Occipital lobe (tissue), 3 donors: ENCODE measurements at places on chromosomes 2 and 18. TPM values are rescaled to one million over a fixed set of nuclear protein-coding genes. Genes with fewer than 3 reads are reported as not detected.

ZNF804A gene
- total RNA-seq: 15.6 TPM

GTF2A1L gene
- 6.9 TPM for total RNA-seq

DNA sequence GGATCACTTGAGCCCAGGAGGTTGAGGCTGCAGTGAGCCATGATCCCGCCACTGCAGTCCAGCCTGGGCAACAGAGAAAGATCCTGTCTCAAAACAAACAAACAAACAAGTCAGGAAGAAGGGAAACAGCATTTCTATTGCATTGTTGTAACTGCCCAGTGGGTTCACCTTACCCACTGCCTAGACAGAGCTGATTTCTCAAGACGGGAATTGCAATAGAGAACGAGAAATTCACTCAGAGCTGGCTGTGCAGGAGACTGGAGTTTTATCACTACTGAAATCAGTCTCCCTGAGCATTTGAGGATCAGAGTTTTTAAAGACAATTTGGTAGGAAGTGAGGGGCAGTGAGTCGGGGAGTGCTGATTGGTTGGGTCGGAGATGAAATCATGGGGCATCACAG is 24.2 kb upstream of the RTTN start:
- no peak for DNase-seq

- no peak for DNase-seq
These were observed 74.4 kb downstream of the CAPN13 start for GRCh38 chr2:30732876-30733275.

- no peak for DNase-seq
These were observed 273.3 kb downstream of the PTPRM start for GRCh38 chr18:7840411-7840810.

DNA sequence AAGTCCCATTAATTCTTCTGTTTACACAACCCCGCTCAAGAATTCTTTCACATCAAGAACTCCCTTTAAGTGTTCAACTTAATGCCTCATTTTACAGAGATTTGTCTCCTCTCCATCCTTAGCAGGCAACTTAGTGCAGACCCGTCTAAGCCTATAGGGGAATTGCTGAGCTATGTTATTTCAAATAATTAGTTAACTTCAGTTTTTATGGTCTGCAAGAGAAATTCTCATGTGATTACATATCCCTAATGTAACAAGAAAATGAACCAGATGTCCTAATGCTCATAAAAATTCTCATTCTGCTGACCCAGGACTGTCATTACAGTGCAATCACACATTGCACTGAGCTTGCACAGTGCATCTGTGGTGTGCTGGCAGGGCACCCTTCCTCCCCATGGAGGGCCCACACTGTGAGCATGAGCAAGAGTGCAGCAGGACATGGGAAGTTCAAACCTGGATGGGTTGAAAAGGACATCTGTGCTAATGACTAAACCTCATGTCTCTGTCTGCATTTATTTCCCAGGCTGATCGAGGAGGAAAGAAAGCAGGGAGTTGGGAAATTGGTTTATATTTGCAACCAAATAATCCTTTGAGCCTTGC is 97.1 kb downstream of the COL5A2 start:
- no peak for DNase-seq

GRCh38 chr2:207474863-207475485 is 54.8 kb upstream of the CREB1 start:
- DNase-seq: no peak

GRCh38 chr2:101725515-101726192 is 28.1 kb downstream of the MAP4K4 start:
- DNase-seq: no peak

DNA sequence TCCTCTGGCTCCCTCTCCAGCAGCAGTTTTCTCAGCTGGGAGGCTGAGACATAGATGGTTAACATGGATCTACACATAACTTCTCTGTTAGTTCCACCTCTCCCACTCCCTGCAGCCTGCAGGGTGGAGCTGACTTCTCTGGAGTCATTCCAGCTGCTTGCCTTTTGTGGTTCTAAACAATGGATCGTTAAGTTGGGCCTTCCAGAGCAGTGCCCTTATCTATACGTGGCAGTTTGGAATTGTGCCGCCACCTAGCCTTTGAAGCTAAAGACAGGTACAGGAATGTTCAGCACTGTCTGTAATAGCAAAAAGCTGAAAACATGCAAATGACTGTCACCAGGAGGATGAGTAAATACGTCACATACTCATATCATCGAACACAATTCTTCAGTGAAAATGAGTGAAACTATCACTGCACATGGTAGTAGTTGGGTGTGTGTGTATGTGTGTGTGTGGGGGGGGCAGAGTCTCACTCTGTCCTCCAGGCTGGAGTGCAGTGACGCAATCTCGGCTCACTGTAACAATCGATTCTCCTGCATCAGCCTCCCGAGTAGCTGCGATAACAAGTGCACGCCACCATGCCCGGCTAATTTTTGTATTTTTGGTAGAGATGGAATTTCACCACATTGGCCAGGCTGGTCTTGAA is 50.3 kb downstream of the SH2D6 start:
- DNase-seq: no peak
